ENCODE measurements at places on chromosomes 16 and 17.

- DNase-seq: no peak
Measured at GRCh38 chr17:3873862-3874261, 19.0 kb downstream of the CAMKK1 start.

GRCh38 chr16:88806491-88807111 is 3.0 kb downstream of the CDT1 start:
- DNase-seq: no peak

DNA sequence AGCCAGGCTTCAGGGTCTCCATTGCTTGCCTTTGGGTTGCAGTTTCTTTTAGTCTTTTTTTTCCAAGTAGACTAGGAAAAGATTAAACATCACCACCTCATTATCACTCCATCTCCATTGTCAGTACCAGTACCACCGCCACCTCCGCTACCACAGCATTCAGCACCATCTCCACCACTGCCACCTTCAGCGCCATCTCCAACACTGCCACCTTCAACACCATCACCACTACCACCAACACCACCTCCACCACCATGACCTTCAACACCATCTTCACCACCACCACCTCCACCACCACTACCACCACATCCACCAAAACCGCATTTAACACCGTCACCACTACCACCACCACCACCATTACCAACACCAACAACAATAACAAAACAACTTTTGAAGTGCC is 141.5 kb upstream of the MPHOSPH6 start:
- DNase-seq: no peak

DNA sequence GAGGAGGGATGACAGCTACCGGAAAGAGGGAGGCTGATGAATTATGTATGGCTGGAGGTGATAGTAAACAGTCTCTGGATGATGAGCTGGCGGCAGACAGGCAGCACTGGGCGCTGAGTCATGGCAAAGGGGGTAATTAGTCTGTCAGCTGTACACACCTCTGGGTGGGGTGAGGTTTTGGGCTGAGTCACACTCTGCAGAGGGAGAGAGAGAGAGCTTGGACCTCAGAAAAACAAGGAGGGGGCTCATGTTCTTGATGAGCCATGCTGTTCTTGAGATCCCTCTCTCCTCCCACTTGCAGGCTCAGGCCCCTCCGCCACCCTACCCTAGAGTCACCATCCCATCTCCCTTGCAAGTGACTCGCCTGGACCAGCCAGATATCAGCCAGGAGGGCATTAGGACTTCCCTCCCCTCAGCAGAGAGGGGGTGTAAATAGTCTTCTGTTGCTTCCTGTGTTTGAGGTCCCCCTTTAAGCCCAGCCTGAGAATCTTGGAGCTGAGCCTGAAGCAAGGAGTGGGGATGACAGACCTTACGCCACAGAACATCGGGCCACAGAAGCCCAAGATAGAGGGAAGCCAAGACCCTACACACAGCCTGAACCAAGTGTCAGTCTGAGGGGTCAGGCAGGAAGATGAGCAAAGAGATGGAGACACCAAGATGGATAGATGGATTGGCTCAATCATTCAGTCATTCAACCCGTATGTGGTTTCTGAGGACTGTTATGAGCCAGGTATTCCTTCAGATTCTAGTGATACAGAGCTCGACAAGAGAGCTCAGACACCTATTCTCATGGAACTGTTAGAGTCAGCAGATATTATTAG is 383.2 kb upstream of the CCL2 start:
- DNase-seq: no peak

GRCh38 chr17:82365606-82366295 is 5.8 kb upstream of the UTS2R start:
- DNase-seq: no peak

GRCh38 chr16:57374067-57374534 is 1.8 kb downstream of the CX3CL1 start:
- DNase-seq: no peak

GRCh38 chr17:20122254-20122879 is 113.2 kb downstream of the SPECC1 start:
- no peak for DNase-seq

DNA sequence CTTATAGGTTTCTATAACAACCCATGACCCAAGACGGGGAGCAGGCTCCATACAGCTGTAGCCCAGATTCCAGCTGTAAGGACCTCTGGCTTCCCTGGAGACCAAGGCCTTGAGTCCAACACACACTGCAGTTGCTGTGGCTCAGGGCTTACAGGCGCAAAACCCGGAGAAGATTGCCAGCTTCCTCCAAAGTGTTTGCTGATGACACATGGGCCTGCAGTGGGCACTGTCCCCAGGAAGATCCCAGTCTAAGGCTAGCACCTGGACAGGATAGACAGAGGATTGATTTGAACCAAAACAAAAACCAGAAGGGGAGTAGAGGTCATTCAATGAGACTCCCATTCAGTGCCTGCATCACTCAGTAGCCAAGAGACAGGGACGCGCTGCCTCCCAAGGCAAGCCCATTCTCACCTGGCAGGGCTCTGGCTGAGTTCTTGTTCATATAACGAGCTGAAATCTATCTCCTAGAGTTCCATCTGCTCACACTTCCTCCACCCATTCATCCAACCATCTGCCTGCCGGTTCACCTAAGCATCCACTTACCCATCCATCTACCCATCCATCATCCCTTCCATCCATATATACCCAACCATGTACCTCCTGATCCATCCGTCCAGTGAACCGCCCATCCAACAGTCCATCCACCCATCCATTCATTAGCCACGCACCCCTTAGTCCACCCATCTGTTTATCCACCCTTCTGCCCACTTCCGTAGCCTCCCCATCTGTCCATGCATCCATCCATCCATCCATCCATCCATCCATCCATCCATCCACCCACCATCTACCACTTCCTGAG is 10.2 kb downstream of the RAB11FIP4 start:
- no peak for DNase-seq

DNA sequence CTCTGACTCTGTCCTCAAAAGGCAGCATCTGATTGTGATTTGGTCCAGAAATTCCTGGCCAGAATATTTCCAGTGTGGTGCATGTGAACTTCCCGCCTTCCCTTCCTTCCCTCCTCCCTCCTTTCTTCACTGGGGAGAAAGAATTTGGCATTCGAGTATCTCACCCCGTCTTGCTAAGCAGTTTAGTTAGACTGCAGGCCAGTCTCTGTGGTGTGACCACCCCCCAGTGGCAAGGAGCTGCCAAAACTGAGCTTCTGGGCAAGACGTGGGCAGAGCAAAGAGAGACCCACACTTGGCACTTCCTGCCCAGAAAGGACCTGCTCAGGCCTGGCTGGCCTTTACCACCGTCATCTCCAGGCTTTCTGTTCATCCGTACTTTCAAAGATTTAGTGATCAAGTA is 36.4 kb downstream of the SNX20 start:
- no peak for DNase-seq

- DNase-seq: peak; percentile 6
Measured at GRCh38 chr16:87702325-87702811, 63.4 kb downstream of the KLHDC4 start.

GRCh38 chr16:66272461-66272860 is 94.0 kb upstream of the CDH5 start:
- no peak for DNase-seq

DNA sequence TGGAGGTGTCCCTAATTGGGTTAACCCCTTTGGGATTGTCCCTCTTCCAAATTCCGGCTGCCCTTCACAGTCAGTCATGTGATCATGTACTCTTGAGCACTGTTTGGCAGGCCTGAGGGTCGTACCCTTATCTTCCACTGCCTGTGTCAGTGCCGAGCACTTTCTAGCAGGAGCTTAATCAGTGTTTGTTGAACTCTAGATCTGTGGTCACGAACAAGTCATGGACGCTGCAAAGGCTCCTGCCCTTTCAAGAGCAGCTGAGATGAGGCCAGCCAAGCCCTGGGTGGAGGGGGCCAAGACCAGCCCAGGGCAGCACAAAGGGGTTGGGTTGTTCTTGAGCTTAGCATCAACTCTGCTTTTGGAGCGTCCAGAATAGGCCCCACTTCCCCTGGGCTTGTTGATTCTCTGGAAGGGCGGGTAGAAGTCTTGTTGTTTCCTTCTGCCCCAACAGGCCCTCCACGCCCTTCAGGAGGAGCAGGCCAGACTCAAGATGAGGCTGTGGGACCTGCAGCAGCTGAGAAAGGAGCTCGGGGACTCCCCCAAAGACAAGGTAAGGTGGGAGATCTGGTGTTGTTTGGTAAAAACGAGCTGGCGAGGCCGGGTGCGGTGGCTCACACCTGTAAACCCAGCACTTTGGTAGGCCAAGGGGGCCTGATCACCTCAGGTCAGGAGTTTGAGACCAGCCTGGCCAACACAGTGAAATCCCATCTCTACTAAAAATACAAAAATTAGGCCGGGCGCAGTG is 5.3 kb downstream of the IFI35 start:
- DNase-seq: no peak

GRCh38 chr16:55073830-55074229 is 143.2 kb downstream of the IRX5 start:
- DNase-seq: no peak

DNA sequence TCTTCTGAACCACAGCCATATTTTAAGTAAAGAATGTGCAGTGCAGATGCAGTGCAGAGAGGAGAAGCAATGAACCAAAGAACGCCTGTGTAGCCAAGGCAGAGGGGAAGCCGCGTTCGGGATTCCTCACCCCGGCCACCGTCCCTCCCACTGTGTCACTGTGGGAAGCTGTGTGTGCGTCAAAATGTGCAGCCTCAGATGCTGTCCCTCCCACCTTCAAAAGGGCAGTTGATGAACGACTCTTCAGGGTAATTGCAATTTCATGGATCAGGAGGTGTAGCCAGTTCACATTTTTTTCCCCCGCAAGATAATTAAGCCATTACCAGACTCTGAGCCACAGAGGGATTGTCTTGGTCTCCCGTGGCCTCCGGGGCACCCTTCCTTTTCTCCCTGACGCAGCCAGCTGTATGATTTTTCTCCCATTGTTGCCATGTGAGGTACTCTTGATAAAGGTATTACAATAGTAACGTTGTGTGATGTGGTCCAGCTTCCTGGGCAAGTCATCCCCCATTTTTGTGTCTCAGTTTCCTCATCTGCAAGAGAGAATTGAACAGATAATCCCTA is 190.0 kb downstream of the FOXL1 start:
- DNase-seq: no peak
